Skin of body (tissue), 3 donors: ENCODE measurements at places on chromosomes 1 and 21. TPM values are rescaled to one million over a fixed set of nuclear protein-coding genes. Genes with fewer than 3 reads are reported as not detected.

The PTGFR gene
- total RNA-seq: 28.6 TPM

DNA sequence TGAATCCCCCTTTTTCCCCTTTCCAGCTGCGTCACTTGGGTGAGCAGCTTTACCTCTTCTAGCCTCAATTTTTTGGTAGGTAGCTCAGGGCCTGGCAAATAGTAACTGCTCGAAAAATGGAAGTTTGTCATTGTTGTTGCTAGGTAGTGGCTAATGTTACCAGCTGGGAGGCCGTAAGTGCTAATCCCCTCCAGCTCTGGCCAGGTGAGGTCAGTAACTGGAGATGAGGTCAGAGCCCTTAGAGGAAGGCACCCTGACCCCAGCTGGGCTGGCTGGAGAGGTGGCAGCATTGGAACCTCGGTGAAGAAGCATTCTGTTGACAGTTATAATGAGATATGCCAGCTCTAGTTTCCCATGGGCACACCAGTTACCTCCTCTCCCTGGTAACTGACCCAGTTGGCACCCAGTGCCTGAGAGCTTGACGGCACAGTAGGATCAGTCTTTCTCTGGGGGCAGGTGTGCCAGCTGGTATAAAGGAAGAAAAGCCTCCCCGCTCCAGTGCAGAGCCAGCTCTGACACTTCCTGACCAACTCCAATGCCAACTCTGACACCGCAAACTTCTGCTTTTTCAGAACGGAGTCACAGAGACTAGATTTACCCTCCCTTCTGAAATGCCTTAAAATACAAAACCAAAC is 35.0 kb upstream of the SLC2A1 start:
- no peak for DNase-seq

The MTARC1 gene
- 15.5 TPM for total RNA-seq

The CD1E gene
- total RNA-seq: 2.7 TPM

The SLFNL1 gene
- 0.30 TPM for total RNA-seq

- no peak for DNase-seq
Measured at GRCh38 chr1:167486090-167486824, 32.1 kb downstream of the CD247 start.

GRCh38 chr1:96579636-96580035 is 141.9 kb upstream of the PTBP2 start:
- no peak for DNase-seq
